ENCODE measurements at places on chromosomes 5 and 9. TPM values are rescaled to one million over a fixed set of nuclear protein-coding genes. Genes with fewer than 3 reads are reported as not detected.

The MYMK gene
- not detected for total RNA-seq

The HTR1A gene
- 4.7 TPM for total RNA-seq

The NDOR1 gene
- total RNA-seq, result 25.4 TPM

The OR1J2 gene
- total RNA-seq, result not detected

The OR2K2 gene
- not detected for total RNA-seq

The MYOT gene
- total RNA-seq, result not detected

The PRDM9 gene
- total RNA-seq, result not detected

The SPINK5 gene
- total RNA-seq, result 4.5 TPM

DNA sequence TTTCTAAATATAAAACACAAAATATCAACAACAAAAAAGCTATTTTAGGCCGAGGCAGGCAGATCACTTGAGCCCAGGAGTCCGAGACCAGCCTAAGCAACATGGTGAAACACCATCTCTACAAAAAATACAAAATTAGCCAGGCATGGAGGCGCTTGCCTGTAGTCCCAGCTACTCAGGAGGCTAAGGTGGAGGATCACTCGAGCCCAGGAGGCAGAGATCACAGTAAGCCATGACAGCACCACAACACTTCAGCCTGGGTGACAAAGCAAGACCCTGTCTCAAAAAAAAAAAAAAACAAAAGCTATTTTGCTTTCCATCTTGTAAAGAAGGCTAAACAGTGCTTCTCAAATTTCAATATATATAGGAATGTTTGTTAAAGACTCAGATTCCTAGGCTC is 11.3 kb downstream of the C5orf15 start:
- no peak for DNase-seq

DNA sequence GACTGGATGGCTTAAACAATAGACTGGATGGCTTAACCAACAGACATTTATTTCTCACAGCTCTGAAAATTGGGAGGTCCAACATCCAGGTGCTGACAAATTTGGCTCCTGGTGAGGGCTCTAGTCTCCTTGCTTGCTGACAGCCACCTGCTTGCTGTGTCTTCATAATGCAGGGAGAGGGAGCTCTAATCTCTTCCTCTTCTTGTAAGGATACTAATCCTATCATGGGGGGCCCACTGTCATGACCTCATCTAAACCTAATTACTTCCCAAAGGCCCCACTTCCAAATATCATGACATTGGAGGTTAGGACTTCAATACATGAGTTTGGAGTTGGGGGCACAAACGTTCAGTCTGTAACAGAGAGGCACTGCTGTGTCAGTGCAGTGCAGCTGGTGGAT is 26.4 kb downstream of the FOXD1 start:
- peak; percentile 62 for DNase-seq

GRCh38 chr5:82336226-82336958 is 58.2 kb upstream of the RPS23 start:
- no peak for DNase-seq

DNA sequence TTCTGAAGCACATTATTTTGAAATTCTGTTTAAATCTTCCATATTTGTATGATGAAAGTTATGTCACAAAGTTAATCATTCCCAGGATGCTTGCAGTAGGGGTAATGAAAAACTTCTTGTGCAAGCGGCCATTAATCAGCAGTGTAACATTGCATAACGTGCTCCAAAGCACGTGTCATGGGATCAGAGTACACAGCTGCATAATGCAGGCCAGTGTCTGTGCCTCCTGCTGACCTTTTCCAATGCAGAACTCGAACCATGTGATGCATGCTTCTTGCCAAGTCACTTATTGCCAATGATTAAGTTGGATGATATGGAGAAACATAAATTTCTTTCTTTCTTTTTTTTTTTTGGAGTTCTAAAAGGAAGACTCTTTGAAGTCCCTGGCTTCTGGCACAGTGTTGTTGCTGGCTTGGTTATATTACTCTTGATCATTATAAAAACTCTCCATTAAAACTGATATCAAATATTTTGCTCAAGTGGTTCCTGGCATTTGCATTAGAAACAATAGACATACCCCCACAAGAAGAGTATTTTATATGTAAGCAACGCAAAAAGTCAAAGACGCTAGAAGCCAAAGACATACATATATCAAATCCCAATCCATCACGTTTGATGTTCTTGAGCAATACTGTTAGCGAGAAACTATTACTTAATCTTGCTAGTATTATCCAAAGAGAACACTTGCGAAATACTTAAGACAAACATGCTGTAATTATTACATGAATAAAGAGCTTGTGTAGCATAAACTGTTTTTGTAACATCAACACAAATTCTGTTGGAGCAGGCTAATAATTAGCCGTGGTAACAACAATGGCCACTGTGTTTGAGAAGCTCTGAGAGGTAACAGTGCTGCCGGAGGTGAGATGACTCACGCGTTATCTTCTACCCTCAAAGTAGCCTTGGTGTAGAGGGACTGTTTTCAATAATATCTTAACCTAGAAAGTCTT is 164.2 kb downstream of the AUH start:
- DNase-seq, result peak; percentile 19

DNA sequence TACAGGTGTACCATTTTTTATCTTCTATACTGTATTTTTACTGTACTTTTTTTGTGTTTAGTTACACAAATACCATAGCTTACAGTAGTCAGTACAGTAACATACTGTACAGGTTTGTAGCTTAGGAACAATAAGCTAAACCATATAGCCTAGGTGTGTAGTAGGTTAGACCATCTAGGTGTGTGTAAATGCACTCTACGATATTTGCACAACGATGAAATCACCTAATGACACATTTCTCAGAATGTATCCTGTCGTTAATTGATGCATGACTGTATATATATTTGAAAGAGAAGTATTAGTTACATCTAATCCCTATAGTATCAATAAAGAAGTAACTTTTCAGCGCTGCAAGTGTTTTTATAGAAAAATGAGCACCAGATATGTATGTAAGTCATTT is 138.8 kb downstream of the TRPM6 start:
- no peak for DNase-seq

DNA sequence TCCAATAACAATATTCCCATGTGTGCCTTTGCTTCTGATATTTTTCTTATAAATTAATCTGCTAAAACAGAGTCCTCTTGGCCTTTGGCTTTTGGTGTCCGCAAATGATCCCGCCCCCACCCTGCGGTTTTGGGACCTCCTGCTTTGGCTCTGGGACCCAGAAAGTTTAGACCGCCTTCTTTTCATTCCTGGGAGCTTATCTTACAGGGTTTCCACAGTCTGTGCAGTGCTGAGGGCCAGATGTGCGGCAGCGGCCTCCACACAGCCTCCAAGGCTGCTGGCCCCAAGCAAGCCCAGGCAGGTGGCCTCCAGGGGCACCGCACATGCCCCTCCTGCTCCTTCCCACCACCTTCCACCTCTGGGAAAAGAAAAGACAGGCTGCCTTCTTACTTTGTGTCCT is 191.5 kb downstream of the ERCC6L2 start:
- no peak for DNase-seq

- no peak for DNase-seq
Observed at GRCh38 chr5:2562036-2562435, 189.4 kb downstream of the IRX2 start.

DNA sequence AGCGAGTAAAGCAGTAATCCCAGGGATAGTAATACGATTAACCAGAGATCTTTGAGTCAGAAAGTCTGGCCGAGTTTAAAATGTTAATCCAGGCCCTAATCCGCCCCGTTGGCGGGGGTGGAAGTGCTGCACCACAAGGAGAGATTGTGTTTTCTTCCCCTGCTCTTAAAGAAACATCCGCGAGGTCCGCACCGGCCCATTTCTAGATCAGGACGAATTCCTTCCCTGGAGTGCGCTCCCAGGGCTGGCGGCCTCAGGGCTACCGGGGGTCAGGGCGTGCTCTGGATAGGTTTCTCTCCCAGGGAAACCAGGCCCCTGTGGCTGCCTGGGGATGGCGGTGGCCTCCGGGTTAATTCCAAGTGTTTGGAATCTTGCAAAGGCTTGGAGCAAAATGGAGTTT is 9.3 kb upstream of the NEUROG1 start:
- peak; percentile 49 for DNase-seq

- no peak for DNase-seq
Observed at GRCh38 chr5:88503041-88503345, 234.3 kb upstream of the TMEM161B start.

DNA sequence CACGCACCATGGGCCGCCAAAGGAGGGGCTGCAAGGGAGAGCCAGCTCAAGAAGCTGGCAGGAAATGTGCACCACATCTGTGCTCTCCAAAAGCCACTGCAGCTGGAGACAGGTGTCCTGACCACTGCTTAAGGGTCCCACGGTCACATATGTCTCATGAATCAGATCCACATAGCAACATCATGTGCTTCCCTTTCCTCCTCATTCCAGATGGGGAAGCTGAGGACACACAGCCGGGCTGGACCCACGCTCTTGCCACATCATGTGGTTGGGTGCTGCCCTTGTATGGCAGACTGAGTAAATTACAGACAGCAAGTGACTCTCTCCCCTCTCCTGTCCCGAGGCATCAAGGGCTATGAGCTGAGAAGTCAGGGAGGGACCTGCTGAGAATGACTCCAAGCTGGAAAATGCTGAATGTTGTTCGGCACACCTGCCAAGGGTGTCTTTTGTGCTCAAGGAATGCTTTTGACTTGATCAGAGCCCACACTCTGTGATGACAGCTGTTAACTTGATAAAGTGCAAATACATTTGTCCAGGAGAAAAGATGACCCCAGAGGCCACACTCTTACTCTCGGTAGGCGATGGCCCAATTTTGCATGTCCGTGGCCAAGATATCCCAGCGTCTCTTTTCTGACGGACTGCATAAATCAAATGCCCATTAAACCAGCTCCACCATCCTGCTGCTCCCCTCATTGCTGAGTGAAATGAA is 58.2 kb downstream of the NSUN2 start:
- DNase-seq, result no peak

GRCh38 chr5:67305913-67306710 is 109.5 kb upstream of the CD180 start:
- DNase-seq, result no peak

GRCh38 chr5:117733051-117733450 is 1158.4 kb upstream of the SEMA6A start:
- DNase-seq, result no peak

DNA sequence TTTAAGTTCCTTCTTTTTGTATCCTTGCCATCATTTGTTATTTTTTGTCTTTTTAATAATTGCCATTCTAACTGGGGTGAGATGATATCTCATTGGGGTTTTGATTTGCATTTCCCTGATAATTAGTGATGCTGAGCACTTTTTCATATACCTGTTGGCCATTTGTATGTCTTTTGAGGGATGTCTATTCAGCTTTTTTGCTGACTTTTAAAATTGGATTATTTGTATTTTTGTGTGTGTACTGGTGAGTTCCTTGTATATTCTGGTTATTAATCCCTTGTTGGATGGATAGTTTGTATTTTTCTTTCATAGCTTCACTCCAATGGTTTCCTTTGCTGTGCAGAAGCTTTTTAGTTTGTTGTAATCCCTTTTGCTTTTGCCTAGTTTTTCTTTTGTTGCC is 19.1 kb downstream of the RCL1 start:
- DNase-seq, result no peak

- DNase-seq, result no peak
Observed at GRCh38 chr9:94923326-94924089, 197.0 kb downstream of the AOPEP start.

GRCh38 chr9:69425136-69425801 is 100.3 kb downstream of the ENTREP1 start:
- DNase-seq, result no peak

GRCh38 chr5:107340631-107341030 is 330.1 kb downstream of the EFNA5 start:
- no peak for DNase-seq

GRCh38 chr9:134712926-134713325 is 71.3 kb downstream of the COL5A1 start:
- DNase-seq, result no peak

DNA sequence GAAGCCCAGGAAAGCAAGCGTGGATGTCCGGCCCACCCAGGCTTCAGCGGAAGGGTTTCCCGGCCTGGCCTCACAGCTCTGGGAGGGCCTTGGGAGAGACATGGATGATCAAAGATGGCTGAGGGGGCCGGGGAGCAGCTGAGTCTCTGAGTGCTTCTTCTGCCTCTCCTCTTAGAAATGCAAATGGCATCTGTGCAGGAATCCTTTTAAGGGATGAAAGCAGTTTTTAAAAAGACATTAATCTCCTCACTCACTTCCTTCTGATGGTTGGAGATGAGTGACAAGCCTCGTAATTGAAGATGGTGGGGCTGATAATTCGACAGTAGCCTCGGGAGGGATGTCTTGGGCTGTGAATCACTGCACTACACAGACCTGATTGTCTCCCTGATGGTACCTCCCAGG is 24.3 kb upstream of the PITX1 start:
- DNase-seq, result no peak

- peak; percentile 86 for DNase-seq
Observed at GRCh38 chr9:136629879-136630661, 32.6 kb upstream of the EGFL7 start.

GRCh38 chr9:133583586-133583985 is 25.6 kb downstream of the FAM163B start:
- DNase-seq, result no peak

DNA sequence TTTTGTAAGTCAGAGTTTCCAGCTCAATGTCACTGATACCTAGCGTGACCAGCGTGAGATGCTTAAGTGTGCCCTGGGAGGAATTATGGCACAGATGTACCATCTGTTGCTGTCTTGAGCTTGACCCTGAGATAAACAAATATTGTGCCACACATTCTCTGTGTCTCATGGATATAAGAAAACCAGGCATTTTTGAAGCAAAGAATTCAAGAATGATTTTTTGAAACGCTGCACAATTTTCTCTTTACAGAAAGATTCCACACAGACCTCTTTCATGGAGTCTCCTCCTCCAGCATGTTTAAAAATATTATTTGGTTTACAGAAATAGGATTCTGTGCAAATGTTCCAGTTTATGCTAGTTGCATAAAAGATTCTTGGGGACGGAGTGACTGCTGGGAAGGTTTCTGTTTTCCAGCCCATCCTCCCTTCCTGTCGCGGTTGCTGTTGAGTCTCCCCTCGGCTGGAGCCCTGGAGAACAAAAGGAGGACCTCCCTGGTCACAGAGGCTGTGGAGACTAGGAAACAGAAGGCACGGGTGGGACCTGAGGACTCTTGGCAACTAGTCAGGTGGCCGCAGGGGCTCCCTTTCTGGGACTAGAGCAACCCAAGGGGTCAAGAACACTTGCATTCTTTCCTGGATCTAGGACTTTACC is 120.8 kb downstream of the RASGRF2 start:
- no peak for DNase-seq

GRCh38 chr9:99011161-99011709 is 67.5 kb downstream of the COL15A1 start:
- peak; percentile 88 for DNase-seq

DNA sequence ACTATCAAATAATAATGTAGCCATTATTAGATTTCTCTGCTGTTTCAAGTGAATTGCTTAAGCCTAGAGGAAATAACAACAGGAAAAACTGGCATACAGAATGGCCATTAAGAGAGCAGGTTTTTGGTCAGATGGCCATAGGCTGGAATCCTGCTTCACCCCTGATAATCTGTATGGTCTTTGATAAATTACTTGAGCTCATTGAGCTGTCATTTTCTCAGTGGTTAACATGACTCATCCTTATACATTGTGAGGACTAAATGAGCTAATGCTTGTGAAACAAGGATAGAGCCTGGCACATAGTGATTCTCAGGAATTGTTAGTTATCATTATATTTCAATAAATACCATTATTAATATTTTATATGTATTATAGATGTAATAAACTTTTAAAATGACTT is 516.5 kb downstream of the KIF4B start:
- no peak for DNase-seq

Measured in GM23338 (cell line).